Mesendoderm (in vitro differentiated cells): ENCODE measurements at places on chromosomes 6 and 20.

DNA sequence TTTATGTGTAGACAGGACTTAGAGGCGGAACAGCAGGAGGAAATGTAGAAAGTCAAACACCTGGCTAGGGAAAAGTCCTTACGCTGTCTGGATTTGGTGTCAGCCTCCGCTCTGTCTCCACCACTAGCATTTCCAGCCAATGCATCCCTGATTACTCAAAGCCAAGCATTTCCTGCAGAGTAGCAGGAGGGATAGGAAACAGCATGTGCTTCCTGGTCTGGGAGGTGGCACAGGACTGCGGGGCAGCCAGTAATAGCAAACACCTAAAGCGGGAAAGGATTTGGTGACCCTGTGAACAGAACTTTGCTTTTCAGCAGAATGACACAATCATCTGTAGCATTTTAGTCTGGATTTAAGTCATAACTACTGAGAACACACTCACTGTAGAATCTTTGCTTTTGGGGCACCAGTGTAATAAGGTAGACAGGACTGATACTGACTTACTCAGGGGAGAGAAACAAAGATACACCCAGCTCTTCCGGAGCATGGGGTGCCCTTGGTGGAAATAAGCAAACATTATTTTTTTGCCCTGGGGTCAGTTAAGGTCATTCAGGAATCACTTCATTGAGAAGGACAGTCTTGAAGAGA, 133.3 kb upstream of the AHI1 start:
- DNase-seq = peak; percentile 46

DNA sequence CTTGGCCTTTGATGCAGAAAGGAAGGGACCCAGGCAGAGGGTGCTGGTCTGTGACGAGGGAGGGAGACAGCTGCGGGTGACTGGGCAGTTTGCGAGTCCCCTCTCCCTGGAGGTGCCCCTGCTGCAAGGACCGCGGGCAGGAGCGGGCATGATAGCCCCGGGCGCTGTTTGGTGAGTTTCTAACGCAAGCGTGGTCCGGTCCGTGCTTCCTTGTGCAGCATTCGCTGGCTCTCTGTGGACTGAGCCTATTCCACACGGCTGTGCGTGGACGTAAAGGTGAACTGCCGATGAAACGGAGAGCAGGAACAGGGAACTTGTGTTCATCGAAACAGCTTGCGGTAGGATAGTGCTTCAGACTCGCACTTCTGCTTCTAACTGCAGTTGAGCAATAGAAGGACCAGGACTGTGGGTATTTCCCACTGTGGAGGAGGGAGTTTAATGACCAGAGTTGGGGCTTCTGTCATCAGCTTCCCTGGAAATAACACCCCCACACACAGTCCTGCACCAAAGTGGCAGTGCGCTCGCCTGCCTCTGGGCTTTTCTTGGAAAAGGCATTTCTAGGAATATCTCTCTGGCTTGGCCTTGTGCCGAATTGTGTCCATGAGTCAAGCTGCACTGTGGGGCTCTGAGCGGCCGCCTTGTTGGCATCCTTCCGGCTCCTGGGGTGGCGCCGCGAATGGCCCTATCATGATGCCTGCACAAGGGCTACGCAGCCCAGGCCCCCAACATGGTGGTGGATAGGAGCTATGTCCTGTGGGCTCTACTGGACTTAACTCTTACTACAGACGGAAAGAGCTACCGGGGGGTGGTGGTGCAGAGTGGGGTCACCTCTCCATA, 48.9 kb downstream of the DUSP22 start:
- no peak for DNase-seq

DNA sequence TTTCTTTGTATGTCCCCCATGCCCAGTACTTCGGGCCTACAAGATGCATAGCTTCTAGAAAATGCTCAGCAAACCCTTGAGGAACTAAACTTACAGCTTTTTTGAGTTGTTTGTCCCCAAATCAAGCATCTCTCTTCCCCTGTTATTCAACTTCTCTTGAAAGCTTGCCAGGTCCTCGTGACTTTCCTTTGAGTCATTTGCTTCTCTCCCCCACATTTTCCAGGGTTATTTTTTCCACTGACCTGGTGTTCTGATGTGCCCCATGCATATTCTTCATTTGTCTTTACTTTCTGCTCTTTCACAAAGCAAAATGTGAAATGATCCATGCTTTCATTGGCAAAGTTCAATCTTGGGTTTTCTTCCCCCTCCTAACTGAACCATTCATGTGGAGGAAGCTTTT, 204.8 kb downstream of the TFAP2A start:
- DNase-seq = no peak

DNA sequence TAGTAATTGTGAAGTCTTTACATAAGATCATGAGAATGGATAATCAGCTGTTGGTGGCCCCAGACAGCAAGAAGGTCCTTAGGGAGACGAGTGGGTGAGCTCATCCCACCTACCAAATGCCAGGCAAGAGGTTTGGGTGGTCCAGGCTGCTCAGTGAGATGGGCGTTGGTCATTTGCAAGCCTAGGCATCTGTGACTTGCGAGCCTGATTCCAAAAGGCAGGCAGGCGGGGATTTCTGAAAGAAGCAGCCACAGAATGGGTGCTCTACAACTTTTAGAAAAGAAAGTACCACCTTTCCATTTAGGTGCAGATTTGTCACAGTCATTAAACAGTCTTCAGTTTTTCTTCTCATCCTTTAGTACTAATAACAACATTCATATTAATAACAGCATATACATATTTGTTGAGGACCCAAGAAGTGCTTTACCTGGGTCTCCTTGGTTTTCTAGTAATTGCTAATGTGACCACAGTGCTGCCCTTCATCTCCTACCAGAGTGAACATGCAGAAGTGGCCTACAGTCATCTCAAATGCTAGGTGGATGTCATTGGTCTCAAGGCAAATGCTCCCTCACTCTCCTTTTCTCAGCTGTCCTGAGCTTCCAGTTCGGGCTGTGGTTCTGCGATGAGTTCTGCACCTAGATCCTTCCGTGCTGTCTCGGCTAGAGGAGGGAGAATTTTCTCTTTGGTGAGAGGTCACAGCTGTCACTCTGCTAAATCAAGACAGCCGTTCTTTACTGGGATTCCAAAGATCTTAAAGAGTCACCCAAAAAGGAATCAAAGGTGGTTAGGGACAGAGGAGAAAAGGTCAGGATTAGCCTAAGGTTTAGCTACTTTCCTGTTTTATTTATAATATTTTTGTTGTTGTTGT, 2.7 kb downstream of the WRNIP1 start:
- no peak for DNase-seq

DNA sequence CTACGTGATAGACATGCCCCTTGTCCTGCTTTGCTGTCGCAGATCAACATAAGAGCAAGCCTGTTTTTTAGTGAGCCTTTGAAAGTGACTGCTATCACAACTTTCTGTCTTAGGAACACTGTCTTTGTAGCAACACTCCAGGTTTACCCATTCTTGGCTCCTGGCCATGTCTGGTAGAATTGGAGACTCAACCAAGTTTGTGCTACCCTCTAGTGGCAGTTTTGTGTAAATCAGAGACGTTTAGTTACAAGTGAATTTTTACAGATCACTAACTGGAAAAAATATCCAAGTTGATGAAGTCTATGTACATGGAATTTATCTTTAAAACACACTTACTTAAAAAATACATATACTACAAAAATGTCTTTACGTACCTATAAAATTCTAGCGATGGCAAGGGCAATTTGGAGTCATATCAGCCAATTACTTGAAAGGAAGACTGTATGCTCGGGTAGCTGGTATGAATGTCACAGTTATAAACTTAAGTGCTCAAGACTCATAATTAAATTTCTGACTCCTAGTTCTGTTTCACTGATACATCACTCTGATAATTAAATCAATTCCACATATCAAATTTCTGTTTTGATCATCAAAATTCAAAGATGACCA, 101.4 kb downstream of the ADGB start:
- peak; percentile 77 for DNase-seq

DNA sequence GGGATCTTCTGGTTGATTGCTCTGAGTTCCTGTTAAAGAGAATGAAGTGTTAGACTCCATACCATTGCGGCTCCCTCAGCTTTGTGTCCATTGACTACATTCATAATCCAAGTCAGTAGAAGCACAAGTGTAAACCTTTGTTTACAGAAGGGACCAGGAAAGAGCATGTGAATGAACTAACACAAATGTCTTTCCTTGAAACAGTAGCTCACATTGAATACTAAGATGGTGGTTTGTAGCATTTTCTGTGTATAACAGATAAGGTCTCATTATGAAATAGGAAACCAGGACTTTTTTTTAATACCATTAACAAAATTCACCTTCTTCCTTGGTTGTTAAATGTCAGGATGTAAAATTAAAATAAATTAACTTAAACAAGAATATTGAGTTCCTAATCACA, 8.4 kb downstream of the STXBP5 start:
- no peak for DNase-seq

GRCh38 chr6:124434421-124434820, 527.8 kb upstream of the RNF217 start:
- DNase-seq = no peak

DNA sequence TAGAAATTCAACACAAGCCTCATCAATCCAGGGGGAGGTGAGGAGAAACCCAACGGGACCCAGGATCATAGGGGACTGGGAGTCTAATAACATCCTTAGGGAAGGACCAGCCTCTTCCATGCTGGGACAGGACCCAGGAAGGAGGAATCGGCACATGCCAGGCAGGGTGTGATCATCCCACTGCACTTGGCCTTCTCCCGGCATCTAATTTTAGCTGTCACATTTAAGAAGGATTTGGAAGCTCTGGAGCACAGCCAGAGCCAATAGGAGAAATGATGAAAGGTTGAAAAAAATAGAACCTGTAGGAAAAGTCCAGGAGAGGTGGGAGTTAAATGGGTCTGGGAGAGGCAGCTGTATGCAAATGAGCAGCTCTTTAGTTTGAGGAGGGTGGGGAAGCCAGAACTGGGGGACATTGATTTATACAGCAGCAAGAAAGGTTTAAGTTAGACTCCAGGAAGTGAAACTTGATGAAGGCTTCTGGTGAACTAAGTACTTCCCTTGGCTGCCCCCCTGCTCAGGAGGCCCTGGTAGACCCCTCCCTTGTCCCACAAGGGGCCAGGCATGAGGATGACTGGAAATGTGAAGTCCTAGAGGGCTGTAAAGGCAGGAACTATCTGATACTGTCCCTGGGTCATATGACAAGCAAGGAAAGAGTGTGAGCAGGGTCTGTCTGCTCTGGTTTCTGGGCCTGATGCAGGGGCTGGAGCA, 260.3 kb downstream of the LRFN2 start:
- DNase-seq = no peak

GRCh38 chr6:165770397-165771082, 107.5 kb upstream of the PDE10A start:
- no peak for DNase-seq

- DNase-seq = peak; percentile 39
Measured at GRCh38 chr6:38027685-38028373, 208.3 kb downstream of the ZFAND3 start.

GRCh38 chr6:76403064-76403463, 330.6 kb upstream of the IMPG1 start:
- DNase-seq = no peak

GRCh38 chr6:25660512-25660911, 8.5 kb downstream of the SCGN start:
- DNase-seq = peak; percentile 4

GRCh38 chr20:48102076-48102787, 317.0 kb upstream of the SULF2 start:
- DNase-seq = no peak

- DNase-seq = no peak
Measured at GRCh38 chr20:3673221-3674070, 8.4 kb downstream of the ADAM33 start.

DNA sequence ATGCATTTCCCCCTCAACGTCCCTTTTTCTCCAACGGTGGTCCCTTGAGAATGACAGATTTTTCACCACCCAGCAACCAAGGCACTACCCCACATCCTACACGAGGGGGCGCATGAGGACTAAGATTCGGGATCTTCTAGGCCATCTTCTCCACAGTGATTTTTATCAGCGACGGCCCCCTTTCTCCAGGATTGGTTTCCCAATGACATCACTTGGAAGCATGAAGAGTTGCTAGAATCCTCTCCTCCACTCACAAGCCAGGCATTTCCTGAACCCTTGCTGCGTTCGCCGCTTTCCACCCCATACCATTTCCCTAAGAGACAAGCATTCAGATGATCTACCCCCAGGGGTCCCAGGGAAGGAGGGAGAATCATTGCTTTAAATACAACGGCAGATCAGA, 252.0 kb downstream of the HIVEP2 start:
- DNase-seq = peak; percentile 94

DNA sequence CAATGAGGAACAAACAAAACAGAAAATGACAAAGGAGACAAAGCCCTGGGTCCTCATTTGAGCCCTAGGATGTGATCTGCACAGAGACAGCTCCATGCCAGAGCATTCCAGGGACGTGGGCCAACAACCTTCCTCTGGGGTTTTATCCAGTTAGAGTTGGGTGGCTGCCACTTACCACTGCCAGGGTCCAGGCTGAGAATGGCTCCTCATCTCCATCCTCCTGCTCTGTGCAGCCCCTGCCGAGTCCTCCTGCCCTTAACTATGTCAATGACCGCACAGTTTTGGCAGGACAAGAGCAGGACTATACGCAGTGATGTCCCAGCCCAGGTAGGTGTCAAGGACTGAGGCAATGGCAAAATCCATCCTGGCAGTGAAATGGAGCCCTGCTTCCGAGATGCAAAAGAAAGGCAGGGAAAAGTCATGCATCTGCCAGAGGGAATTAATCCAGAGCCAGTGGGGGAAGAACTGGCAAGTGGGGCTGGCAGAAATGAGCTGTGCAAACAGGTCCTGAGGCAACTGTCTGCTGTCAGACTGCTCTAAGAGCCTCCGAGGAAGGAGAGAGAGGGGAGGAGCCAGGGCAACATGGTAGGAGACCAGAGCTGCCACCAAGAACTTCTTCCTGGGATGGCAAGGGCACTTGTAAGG, 449.4 kb downstream of the PTPRT start:
- DNase-seq = no peak

- DNase-seq = no peak
Measured at GRCh38 chr20:47055699-47056369, 161.2 kb downstream of the EYA2 start.

DNA sequence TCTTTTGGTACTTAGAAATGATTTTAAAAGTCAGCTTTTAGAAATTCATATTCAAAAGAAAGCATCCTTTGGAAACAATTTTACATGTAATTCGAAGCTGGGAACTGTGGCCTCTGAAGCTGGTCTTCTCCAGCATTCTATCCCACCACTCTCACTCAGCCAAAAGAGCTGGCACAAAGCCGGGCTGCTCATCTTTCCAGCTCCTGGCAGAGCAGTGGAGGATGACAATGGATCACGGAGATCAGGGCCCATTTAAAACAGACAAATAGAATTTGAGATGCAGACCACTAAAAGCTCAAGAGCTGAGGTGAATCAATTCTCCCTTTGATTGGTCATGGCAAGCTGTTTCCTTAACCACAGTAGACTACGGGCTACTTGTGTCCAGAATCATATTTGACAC, 60.6 kb downstream of the OTOR start:
- no peak for DNase-seq

- peak; percentile 45 for DNase-seq
Measured at GRCh38 chr20:41308290-41308711, 9.2 kb downstream of the ZHX3 start.
